Breast epithelium (tissue), 4 donors: ENCODE measurements at places on chromosomes 7 and 10.

DNA sequence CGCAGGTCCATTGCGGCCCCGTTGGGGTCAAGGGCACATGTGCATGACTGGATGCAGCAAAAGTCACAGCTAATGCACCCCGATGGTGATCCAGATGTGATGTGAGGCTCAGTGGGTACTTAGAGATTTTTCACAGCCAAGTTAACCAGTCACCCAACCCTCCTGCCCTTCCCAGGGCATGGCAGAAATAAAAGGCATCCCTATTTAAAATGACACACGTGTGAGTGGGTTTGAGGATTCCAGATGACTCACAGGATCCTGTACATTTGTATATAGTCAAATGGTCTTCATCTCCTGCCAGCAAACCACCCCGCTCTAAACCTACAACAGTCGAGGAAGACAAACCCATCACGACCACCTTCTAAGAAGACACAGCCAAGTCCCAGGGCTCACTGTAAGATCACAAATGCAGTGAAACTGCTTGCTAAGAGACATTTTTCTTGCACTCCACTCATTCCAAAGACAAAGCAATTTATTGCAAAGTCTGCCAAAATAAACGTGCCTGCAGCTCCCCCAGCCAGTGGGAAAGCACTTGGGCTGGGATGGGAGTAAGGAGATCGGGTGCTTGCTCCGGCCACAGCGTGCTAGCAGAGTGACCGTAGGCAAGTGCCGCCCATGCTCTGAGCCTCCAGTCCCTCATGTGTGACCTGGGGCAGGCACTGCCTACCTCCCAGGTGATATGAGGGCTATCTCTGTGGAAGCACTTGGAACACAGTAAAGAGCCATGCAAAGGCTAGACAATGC, 86.6 kb upstream of the MACROH2A2 start:
- DNase-seq, result peak; percentile 10

GRCh38 chr7:151148319-151149259, 18.9 kb downstream of the GBX1 start:
- no peak for DNase-seq

- no peak for DNase-seq
These were observed 279.5 kb upstream of the AKR1E2 start for GRCh38 chr10:4546500-4546899.

DNA sequence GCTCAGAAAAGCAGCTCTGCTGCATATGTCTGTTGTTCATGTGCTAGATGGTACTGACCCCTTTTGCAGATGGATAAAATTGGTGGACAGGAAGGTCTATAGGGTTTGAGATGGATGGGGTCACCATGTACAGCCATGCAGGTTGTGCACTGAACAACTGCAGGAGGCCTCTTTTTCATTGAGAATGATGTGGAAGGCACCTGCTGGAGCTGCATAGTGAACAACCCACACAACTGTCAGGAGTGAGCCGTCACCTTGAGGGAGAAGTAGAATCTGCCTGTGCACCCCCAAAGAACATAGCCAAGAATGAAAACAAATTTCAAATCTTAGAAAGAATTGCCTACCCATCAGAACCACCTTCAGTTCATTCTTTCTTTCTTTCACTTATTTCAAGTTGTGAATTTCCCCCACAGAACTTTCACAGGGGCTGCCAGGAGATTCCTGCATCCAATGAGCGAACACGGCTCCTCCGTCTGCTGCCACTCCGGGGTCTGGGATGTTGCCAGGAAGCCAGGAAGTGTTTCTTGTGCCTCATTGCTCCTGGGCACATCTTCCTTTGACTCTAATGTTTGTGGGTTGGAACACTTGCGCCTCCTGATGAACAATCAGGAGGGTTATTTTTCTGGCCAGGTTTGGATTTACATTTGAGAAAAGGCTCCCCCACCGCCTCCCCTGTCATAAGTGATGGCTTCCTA, 53.7 kb upstream of the DOCK1 start:
- DNase-seq, result no peak

GRCh38 chr10:24958091-24958720, 5.8 kb upstream of the PRTFDC1 start:
- no peak for DNase-seq

DNA sequence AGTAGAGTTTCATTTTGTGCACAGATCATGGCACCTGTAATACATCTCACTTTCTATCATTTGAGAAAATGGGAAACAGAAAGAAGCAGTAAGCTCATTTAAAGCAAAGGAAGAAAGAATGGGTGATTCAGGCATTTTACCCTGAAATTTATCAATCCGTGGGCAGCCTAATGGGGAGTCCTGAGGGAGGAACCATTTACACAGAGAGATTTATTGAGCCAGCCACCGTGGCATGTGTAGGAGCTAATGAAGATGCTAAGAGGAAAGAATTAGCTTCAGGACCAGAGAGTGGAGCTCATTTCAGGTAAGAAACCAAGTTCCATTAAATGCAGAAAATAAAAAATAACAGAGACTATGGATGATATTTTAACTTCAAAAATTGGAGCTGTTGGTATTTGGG, 443.4 kb upstream of the COBL start:
- DNase-seq, result no peak

DNA sequence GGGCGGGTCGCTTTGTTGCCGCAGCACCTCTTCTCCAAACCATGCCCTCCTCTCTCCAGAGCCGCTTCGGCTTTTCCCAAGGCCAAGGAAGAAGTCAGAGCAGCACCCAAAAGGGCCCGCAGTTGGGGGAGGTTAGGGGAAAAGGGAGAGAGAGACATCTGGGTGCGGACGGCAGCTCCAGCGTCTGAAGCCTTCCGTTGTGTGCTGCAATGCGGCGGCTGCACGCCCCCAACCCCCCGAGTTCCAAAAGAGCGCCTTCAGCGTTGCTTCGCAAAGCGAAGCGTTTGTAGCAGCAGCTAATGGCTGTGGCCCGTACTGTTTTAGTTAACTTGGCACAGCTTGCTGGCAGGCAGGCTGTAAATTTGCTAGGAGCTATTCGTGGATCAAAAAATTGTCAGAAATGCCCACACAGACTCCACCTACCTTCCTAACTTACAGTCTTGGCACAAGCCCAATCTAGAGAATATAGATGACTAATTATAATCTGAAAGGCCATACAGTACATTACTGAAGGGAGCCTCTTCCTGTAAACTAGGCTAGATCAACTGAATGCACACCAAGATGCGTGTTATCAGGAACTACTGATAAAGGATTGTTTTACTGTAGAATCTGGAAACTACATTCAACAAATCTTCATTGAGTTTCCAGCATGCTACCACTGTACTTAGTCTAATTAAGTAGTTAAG, 1.1 kb upstream of the KBTBD2 start:
- DNase-seq, result peak; percentile 25

- DNase-seq, result no peak
These were observed 642.6 kb downstream of the KCNMA1 start for GRCh38 chr10:76995023-76995422.

- DNase-seq, result no peak
These were observed 2.6 kb downstream of the MEST start for GRCh38 chr7:130494431-130494858.

GRCh38 chr7:150788474-150789269, 11.5 kb downstream of the TMEM176B start:
- DNase-seq, result no peak

GRCh38 chr7:31735991-31736982, 49.3 kb downstream of the PPP1R17 start:
- peak; percentile 56 for DNase-seq

DNA sequence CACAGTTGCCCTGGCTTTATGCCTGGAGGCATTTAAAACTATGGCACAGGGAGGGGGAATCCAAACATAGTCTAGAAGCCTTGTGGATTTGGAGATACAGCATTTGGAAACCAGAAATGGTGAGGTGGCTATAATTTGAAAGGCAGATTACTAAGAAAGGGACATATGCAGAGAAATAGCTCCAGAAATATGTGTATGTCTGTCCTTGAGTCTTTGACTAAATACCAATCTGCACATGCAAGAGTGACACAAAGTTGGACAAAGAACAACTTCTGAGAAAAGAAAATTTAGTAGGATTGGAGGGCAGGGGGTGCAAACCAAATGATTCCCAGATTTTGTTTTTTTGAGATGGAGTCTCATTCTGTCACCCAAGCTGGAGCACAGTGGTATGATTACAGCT, 229.6 kb downstream of the TMEM26 start:
- DNase-seq, result no peak

DNA sequence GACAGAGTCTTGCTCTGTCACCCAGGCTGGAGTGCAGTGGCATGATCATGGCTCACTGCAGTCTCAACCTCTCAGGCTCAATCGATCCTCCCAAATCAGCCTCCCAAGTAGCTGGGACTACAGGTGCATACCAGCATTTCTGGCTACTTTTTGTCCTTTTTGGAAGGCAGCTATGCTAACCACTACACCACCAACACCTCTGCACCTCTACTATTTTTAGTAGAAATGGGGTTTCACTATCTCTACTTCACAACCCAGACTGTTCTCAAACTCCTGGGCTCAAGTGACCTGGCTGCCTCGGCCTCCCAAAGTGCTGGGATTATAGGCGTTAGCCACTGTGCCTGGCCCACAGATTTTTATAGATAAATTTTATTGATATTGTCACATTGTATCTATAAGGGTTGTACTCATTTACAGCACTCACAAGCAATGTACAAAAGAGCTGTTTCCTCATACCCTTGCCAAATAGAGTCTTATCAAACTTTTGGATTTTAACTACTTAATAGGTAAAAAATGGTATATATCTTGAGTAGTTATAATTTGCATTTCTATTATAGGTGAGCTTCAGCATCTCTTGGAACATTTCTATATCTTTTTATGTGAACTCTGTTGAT, 23.7 kb downstream of the PRR15 start:
- DNase-seq, result no peak

DNA sequence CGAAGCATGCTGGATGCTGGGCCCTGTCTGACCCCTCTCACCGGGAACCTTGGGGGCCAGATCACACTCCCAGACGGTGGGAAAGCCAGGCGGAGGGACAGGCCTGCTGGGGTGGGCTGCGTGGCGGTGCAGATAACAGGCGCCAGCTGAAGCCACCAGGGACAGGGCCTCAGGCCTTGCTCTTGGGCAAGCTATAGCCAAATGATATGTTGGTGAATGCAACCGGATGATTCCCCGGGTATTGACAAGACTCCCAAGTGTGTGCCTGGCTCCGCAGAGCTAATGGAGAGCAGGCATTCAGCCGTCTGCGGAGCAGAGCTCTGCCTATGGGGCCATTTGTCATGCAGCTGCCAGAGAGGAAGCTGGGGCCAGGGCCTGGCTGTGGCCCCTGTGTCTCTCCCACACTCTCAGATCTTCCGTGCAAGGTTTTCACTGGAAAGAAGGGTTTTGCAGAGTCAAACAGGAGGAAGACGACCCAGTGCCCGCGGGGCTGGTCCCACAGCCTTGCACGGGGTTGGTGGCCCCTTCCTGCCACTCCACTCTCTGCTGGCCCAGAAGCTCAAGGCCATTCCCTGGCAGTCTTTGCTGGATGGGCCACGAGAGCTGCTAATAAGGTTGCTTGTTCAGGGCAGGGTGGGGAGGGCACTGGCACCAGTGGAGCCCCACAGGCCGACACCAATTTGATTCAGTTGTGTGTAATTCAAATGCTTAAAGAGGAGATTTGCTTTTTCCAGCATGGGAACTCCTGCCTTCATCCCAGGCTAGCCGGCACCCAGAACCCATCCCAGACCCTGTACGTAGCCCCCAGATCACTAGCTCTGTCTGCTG, 91.8 kb downstream of the PRKAG2 start:
- DNase-seq, result no peak

- no peak for DNase-seq
These were observed 87.0 kb downstream of the RAPGEF5 start for GRCh38 chr7:22269963-22270362.

DNA sequence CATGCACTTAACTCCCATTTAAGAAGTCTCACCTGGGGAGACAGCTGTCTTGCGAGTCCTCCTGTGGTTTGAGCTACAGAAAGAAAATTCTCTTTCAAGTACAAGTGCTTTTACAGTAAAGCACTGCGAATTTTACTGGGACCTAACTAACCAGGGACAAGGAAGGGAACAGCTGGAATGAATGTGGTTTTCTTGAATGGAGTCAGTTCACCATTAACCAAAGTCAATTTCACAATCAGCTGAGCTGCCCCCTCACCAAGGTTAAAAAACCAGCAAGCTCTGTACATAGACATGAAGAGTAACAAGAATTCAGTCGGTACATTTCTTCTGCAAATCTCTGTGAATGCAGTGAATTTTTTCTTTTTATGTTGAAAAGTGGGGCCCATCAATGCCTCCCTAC, 56.3 kb downstream of the GFRA1 start:
- no peak for DNase-seq

- DNase-seq, result no peak
These were observed 43.4 kb upstream of the KLF14 start for GRCh38 chr7:130777426-130777825.

GRCh38 chr7:4665661-4666060, 16.4 kb upstream of the FOXK1 start:
- DNase-seq, result no peak

DNA sequence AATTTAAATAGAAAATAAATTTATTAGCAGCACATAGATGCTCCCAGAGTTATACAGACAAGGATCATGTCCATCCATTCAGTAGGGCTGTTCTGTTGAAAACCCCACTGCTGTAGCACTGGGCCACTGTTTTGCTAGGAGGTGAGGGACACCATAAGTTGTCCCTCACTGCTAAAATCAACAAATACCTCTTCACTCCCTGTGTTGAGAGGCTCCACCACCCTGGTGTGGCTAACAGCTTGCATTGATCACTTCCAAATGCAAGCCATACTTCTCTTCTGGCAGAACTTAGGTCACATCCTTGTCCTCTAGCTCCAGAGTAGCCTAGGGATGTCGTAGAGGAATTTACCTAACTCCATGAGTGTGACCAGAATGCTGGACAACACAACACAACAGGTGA, 55.4 kb downstream of the MDFIC start:
- no peak for DNase-seq

DNA sequence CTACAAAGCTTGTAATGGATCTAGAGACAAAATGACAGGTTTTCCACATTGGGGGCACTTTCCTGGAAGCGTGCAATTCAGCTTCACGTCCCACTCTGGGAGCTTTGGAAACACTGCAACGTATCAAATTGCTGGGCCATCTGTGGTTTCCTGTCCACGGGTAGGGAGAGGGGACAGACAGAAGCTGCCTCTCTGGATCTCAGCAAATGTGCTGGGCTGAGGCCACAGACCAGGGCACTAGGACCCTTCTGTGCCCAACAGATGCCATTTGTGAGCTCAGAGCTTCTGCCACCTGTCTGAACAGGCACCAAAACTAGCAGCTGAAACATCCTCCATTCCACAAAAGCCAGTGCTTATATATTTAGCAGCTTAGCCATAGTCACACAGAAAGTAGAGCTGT, 40.9 kb upstream of the FRMD4A start:
- DNase-seq, result no peak

DNA sequence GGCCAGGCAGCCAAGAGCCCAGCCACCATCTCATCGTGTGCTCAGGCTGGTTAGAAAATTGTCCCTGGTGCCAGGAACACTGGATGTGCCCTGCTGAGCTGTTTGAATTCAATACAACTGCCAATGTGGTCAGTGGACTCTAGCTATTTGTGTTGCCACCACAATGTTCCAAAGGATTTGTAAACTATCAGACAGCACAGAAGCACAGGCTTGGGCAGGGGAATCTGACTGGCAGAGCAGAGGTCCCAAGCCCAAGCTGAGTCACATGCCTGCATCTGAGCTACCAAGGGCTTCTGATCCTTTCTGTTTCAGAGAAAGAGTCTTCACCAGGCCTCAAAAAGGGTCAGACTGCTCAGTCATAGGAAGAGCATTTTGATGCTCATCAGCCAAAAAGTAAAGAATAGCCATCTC, 232.1 kb upstream of the SEMA3C start:
- DNase-seq, result no peak

GRCh38 chr7:108723381-108723814, 153.7 kb downstream of the DNAJB9 start:
- no peak for DNase-seq

GRCh38 chr10:35752469-35753461, 110.7 kb upstream of the FZD8 start:
- no peak for DNase-seq
